ENCODE measurements at places on chromosomes 5 and 9.

DNA sequence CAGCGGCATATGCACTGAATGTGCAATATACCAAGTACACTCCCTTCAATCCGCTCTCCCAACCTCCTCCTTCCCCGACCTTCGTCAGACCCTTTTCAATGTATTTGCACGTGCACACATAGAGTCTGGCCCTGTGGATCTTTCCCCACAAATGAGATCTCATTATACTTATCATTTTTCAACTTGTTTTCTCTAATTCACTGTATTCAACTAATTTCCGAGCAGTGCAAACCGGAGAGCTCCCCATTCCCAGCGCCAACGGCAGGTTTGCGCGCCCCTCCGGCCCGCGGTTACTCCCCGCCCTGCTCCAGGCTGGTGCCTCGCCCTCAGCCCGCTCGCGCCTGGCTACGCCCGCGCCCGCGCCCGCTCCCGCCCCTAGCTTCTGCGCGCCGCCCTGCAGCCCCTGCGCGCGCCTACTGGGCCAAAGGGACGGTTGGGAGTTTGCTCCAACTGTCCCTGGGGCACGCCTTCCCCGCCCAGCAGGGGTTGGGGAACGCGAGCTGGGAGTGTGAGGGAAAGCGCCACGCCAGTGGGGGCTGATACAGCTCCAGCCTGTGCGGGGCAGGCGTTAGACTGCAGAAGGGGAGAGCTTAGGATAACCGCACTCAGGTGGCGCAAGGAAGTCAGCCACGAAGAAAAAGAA, 3.3 kb upstream of the CDC20B start:
- DNase-seq = peak; percentile 73

DNA sequence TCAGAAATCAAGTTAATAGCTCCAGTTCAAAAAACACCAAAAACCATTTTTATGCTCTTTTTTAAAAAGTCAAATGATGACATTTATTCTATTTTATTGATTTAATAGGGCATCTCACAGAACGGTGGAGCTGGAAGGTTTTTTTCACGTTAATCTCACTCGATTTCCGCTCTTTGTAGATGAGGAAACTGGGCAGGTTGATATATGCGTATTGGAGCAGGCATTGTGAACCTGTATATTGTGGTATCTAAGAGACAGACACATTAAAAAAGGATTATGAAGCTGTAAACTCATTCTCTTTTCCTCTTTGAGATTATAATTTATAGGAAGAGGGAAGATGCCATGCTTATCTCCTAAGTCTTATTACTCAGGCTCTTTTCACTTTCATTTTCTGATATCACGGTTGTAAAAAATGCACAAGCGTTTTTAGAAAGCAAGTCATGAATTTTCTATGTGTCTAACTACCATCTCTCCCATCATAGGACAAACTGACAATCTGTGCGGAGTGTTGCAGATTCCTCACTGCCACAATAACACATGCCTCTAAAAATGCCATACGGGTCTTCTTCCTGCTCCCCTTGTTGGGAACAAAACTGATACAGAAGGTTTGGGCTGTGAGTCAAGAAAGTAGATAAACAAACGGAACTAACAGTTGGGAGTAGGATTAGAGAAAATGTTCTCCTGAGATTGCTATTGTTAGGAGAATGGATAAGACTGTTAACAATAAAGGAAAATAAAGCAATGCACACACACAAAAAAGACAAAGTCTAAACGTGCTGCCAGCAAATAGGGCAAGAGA, 1997.7 kb downstream of the MAT2B start:
- no peak for DNase-seq

DNA sequence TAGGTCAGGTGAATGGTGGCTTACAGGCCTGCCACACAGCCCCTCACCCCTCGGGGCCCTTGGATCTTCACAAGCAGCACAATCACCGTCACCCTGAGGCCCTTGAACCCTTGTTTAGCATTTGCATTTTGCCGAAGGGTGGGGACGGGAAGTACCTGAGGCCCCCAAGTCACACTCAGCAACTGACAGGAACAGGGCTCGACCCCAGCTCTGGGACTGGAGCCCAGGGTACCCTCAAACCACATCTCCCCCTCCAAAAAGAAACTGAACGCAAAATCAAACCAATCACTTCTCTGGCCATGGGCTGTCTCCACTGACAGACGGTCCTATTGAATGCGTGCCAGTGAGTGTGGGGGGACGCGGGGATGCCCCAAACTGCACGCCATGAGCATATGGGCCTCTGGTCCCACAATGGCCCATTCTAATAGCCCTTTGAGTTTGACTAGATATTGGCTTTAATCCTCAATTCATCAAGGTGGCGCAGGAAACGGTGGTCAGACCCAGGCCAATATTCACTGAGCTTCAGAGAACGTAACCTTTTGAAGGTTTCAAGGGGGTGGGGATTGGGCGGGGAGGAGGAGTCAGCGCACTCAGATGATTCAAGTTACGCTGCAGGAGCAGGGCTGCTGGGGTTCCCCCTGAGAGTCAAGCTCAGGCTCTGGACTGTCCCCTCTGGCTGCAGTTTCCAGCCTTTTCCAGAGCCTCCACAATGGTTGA, 176.0 kb downstream of the DAB2IP start:
- DNase-seq = no peak

DNA sequence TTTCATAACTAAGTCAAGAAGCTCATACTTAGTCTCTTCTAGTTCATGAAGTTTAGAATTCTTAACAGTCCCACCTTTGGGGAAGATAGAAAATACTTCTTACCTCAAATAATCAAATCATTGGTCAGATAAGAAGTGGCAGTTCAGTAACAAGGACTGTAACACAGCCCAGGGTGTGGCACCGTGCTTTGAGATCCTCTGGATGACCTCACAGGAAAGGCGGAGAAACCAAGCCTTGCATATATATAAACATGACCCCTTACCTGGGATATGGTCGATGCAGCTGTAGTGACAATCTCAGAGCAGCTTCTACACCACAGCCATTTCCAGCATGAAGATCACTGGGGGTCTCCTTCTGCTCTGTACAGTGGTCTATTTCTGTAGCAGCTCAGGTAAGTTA, at the start of gene SPINK7:
TSS of gene SPINK7 (plus strand) at position 271 of the 400 bp plus-strand sequence. CDS start at position 332, 61 bp downstream.
- DNase-seq = no peak

DNA sequence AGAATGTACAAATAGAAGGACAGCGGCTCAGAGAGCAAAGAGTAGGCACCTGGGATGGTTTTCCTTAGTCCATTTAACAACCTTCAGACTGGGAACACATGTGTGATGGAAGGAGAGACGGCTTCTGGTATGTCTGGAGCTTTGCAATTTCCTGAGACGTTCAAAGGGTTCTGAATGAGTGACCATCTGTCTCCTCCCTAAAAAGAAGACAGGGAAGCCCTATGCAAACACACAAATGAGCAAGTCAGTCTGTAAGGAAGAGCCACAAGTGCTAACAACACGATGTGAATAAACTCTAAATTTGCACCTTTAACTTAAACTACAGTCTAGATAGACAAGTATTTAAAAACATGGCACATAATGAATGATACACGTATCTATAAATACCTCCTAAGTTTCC, 391.0 kb downstream of the ICE1 start:
- DNase-seq = no peak
